ENCODE measurements at places on chromosomes 2 and 18.

DNA sequence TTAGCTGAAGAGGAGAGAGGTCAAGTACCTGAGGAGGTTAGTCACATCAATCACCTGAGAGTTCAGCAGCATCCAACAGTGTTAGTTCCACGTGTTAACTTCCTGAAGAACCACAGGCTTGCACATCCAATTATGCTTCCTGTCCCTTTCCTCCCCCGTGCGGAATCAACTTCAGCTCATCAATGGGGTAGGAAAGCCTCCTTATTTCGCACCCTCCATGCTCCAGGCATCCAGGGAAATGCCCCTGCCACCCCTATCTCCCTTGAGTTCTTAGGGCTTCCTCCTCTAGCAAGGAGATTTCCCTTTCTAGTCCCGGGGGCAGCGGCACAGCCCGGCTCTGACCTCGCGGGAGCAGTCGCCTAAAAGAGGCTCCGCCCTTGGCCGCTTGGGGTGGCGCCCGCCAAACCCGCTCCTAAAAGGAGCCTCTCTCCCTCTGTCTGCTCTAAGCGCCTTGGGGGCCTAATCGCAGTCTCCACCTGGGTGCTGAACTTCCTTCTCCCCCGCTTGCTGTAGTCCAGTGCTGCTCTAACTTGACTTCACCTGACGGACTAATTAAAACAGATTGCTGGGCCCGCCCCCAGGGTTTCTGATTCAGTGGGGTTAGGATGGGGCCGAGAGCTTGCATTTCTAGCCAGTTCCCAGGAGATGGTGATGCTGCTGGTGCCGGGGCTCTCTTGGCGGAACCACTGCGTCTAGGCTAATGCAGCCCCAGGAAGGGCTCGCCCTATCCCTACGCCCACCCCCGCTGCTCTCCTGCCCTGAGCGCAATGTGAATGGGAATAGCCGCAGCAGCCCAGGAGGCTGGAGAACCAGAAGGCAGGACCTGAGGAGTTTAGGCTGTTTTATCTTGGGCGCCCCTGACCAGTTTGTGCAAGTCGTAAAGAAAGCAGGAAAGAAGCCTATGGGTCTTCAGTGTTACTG is 3.4 kb upstream of the TET3 start:
- ATAC-seq = no peak

GRCh38 chr18:13388586-13389490 is 170.3 kb downstream of the LDLRAD4 start:
- ATAC-seq = no peak

DNA sequence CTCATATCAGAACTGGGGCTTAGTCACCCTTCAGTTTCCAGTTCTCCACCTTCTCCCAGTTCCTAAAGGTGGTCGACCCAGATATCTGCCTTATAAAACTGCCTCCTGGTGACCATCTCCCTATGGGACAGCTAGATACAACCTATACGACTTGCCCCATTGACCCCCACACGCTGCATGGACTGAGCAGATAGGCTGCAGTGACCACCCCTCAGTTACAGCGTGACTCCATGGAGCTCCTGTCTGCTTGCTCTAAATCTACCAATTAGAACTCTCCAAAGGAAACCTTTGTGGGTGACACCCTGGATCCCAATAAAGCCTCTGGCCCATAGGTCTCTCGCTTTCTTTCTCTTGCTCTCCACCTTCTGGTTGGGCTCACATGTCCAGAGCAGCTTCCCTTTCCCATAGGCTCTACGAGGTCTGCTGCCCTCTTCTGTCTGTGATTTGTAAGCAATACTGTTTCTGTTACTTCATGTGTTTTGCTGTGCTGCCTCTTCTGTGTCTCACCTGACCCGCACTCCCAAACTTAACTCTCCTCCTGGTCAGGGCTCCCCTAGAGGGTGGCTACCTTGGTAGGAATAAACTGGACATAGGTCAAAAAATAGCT is 971.3 kb upstream of the FAM98A start:
- ATAC-seq = no peak

GRCh38 chr2:147713349-147713748 is 131.5 kb upstream of the ACVR2A start:
- no peak for ATAC-seq

DNA sequence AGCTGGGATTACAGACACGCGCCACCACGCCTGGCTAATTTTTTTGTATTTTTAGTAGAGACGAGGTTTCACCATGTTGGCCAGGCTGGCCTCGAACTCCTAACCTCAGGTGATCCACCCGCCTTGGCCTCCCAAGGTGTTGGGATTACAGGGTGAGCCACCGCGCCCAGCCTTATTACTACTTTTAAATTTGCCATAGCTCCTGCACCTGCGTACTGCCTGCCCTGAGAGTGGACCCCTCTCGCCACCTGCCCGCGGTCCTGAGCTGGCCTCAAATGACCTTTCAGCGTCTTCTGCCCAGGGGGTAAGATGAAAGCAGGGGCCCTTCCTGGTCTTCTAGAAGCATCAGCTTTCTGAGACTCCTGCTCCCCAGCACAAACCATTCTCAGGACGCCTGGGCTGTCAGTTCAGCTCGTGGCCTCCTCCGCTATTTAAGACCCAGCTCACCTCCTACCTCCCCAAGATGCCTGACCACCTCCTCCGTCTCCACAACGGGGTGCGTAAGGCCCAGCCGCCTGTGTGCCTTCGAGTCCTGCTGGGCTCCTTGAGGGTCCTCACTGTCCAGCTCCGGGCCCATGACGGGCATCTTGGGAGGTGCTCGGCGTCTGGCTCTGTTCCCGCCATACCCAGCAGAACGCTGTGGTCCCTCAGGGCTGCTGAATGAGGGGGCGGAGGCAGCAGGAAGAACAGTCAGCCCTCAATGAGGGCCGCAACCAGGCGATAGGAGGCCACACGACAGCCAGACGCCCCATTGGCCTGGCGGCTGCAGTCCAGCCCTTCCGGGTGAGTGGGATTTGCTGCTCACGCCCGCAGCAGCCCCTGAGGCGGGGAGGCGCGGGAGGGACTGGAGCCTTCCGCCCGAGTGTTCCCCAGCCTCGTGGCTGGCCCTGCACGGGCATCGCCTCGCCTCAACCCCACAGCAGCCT is 266.6 kb downstream of the TFCP2L1 start:
- no peak for ATAC-seq

- peak; percentile 100 for ATAC-seq
Measured at GRCh38 chr2:108621087-108621559, 86.9 kb downstream of the LIMS1 start.

DNA sequence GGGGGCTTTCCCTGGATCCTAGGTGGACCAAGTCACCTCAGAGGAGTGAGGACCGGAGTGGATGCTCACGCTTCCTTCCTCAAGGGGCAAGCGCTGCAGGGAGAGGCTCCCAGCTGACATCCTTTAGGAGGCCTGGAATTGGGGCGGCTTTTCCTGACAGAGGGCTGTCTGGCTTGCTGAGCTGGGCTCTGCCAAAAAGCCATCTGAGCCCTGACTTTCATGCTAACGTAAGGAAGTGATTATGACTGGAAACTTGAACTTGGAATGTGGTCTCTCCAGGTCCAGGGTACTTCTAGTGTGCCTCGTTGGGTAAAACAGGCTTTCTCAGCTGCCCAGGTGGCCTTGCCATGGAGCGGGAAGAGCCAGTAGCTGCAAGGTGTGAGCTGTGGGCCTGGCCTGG is 268.3 kb upstream of the SPRED2 start:
- no peak for ATAC-seq

DNA sequence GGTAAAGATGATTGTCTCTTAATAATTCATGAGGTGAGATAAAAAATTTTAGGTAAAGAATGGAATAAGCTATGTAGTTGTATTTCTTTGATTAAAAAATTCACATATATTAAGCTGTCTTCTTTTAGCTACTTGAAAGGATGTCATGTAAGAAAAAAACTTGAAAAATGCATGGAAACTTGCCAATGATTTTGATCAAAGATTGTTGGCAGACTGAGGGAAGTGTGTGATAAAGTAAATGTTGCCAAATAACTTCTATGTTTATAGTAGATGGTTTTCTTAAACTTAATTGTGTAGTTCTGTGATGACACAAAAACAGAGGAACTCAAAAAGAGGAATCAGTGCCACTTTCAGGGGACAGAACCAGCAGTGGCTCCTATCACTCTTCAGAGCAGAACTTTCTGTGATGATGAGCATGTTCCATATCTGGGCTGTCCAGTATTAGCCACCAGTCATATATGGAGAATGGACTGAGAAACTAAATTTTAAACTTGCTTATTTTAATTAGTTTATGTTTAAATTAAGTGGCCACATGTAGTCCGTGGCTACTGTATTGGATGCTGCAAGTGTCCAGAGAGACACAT is 51.9 kb upstream of the SLC38A11 start:
- no peak for ATAC-seq

DNA sequence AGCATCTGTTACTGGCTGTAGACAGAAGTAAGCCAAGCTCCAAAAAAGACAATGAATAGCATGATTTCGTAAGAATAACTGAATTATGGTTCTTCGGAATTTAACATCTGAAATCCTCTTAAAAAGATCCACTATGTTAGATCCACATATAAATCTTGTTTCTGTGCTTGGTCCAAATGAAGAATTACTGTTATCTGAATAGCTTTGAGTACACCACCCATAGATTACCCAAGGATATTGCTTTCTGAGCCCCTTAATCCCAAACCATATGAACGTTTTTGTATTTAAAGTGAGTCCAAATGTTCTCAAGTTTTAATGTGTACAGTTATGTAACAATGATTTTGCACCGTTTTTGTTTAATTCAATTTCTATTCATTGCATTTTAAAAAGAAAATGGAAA is 124.9 kb downstream of the DSC3 start:
- no peak for ATAC-seq

- no peak for ATAC-seq
Measured at GRCh38 chr18:65527879-65528633, 222.8 kb upstream of the CDH7 start.

GRCh38 chr18:33014060-33014796 is 241.4 kb upstream of the KLHL14 start:
- ATAC-seq = no peak

DNA sequence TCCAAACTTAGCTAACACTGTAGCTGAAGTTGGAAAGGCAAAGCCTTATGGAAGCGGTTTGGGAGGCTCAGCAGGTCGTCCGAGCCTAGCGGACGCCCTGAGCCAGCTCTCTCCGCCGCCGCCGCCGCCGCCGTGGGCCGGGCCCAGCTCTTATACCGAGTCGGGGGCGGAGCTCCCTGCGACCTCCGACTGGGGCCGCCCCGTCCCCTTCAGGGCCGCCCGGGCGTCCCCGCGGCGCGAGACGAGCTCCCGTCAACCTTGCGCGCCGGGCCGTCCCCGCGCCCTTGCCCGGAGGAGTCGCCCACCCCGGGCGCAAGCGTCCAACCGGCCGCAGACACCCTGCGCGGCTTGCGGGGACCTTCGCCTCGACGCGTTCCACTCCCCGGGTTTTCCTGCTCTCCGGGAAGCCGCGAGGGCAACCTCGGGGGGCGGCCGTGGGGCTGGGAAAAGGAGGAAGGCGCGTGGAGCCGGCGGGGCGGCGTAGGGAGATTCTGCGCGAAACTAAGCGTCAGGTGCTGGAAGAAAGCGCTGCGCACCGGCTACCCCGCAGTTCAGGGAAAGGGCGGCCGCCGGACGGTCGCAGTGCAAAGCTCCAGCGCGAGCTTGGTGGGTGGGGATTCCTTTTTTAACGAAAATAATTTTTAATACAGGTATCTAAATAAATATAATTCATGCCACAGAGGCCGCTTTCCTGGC is at the start of gene SLC40A1:
SLC40A1 (minus strand) TSS at position 129 of the 696 bp plus-strand sequence. CDS start 326 bp downstream, outside the sequence.
- ATAC-seq = peak; percentile 75

- peak; percentile 70 for ATAC-seq
Measured at GRCh38 chr2:234544659-234545611, 48.1 kb upstream of the ARL4C start.

GRCh38 chr2:85695691-85696668 is 1.8 kb downstream of the GNLY start:
- no peak for ATAC-seq

GRCh38 chr18:39199231-39199855 is 1633.7 kb upstream of the CELF4 start:
- ATAC-seq = no peak

DNA sequence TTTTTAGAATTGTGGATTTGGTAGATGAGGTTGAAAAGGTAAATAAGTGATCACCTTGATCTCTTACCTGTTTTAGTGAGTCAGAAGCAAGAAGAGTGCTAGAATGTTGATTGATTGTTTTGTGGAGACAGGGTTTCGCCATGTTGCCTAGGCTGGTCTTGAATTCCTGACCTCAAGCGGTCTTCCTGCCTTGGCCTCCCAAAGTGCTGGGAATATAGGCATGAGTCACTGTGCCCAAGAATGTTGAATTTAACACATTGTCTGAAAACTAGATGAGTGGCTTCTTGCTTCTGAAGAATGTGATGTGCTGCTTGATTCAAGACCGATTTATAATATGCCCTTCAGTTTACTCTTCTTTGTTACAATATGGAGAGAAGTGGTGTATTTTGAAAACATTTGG is 121.3 kb downstream of the FMNL2 start:
- ATAC-seq = no peak

DNA sequence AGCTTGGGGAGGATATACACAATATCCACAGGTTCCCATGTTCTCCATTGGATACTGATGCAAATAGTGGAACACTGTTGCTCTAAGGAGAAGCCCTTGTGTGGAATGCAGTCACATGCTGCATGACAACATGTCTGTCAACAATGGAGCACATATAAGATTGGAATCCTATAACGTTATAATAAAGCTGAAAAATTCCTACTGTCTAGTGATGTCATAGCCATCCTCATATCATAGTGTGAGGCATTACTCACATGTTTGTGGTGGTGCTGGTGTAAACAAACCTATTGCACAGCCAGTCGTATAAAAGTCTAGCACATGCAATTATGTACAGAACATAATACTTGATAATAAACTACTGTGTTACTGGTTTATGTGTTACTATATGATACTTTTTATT is 394.7 kb downstream of the FBXO15 start:
- no peak for ATAC-seq

DNA sequence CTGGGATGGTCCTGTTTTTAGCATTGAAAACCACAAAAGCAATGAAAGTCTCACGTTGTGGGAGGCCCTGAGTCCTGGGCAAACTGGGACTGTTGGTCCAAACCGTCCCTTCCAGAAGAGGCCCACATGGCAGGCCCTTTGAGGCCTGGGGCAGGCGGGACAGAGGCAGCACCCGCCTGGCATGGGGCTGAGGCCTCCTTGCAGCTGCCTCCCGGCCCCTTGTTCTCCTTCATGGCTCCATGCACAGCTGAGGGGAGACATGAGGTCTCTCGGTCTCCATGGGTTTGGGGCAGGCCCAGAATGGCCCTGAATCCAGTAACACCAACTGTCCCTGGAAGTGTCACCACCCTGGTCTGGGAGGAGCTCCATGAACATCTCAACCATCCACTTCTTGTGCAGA is 61.9 kb downstream of the RRM2 start:
- no peak for ATAC-seq

- no peak for ATAC-seq
Measured at GRCh38 chr18:46335534-46336101, 231.4 kb downstream of the HAUS1 start.

GRCh38 chr2:45190481-45190942 is 181.3 kb upstream of the SIX2 start:
- no peak for ATAC-seq

Data from stimulated activated memory B cell treated with anti-CD40 and anti-IgM and Interleukin-4, amounts not matched to agents 10 μg/mL and 1 μg/mL and 100 μg/mL, for 72 hours (primary cell).